ENCODE measurements at places on chromosomes 5 and 9.

- DNase-seq, result no peak
Observed at GRCh38 chr9:85056203-85056572, 386.7 kb downstream of the NTRK2 start.

DNA sequence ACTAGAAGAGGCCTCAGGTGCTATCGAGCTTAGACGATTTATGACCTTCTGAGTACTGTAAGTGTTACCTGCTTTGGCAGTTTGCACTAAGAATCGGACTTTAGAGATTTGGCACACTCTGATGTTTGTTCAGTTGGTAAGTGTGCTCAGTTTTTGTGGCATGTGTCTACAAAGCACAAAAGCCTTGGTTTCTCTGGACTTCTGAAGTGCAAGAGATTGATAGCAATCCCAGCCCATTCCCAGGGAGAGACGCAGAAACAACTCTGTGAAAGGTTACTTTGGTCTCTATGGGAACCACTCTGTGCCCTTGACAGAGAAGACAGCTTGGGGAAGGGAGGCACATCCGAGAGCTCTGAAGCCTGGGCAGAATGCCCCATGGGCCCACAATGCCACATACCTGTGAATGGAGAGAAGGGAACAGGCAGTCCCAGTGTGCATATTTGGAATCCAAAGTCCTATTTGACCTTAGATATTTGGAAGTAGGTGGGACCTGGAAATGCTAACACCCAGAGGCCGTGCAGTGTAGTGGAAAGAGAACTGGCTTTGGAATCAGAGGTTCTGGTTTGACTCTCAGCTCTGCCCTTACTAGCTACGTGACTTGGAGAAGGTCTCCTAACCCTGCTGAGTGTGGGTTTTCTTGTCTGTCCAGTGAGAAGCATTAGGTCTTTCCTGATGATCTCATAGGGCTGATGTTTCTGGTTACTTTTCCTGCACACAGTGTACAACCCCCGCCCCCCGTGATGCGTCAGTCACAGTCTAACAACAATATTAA lies 194.3 kb upstream of the VLDLR start:
- no peak for DNase-seq

DNA sequence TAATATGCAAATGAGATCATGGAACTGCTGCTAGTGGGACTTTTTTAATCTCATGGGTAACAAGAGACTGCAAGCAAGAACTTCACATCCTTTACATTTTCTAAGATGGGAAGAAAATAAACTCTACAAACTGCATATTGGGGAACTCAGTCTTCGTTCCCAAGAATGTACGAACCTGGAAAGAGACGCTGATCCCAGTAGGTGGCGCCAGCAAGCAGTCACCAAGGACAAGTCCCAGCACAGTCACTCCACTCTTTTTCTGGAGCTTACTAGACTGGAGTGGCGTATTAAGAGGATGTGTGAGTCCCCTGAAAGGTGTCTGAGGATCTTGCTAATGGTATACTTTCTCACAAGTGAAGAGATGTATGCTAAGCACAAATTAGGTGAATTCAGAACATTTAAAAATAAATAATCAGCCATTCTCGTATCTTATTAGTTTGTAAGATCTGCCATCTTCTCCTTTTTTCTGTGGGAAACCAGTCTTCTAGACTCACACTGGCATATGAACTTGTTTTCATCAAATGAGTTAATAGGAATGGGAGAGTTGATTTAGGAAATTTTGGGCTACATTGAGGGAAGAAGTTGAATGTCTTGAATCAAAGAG lies 16.0 kb upstream of the PUM3 start:
- DNase-seq, result peak; percentile 50

GRCh38 chr9:134364391-134365114 lies 38.3 kb downstream of the RXRA start:
- peak; percentile 17 for DNase-seq

GRCh38 chr9:93265972-93266371 lies 82.0 kb downstream of the WNK2 start:
- DNase-seq, result no peak

DNA sequence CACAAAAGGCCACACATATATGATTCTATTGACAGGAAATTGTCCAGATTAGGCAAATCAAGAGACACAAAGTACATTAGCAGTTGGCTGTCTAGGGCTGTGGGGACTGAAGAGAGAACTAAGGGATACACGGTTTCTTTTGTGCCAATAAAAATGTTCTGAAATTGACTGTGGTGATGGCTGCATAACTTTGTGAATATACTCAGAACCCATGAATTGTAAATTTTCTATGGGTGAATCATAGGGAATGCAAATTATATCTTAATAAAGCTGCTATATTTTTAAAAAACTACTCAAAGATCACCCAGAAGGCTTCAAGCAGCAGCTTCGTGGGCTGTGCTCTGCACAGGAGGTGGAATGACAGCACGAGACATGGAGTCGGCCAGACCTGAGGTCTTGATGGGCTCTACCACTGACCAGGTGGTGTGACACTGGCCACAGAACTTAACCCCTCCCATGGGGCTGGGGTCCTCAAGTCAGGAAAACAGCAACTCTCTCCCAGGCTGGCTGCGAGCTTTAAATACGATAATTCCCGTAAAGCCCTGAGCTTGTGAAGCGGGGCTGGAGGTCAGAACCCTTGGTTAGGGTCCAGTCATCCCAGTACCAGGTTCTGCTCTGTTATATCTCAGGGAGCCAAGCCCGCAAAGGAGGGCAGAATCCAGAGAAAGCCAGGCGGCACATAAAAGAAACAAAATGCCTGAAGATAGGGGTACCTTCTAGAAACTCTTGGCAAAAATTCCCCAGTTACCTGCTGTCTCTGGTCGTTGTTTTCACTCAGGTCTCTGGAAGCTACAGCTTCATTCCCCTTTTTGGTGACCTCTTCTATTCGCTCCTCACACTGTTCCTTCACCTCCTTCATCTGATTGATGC lies 59.1 kb downstream of the GOLM1 start:
- no peak for DNase-seq

DNA sequence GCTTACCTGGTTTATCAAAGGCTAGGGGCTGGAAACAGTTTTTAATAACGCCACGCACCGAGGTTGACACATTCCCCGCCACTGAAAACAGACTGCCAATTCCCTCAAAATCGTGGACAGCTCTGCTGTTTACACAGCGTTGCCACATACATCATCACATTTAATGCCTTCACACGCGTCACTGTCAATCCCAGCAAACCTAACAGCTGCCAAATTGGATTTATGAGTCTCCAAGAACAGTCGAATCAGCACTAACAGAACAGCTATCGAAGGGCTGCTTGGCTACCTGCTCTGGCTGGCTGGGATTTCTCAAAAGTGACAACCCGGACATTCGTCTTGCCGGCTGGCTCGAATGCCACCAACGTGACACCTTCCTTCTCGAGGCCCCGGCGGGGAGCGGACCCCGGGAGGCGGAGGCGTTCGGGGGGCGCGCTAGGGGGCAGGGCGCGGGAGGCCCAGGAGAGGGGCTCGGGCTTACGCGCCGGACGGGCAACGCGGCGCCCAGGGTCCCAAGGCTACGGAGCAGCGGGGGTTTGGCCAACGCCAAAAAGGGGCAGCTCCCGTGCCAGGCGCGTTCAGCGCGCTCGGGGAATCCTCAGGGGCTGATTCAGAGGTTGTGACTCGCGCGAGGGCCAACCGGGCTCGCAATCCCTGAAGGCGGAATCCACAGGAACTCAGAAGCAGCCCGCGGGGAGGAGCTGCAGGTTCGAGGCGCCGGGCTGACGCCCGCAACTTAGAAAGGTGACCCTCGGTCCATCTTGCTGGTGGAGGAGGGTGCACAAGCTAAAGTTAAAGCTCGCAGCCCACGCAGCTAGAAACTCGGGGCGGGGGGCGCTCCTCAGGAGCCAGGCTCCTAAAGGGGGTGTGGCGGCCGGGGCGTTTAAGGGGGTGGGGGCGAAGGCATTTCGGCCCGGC lies 1.2 kb downstream of the CDC14B start:
- DNase-seq, result peak; percentile 18

DNA sequence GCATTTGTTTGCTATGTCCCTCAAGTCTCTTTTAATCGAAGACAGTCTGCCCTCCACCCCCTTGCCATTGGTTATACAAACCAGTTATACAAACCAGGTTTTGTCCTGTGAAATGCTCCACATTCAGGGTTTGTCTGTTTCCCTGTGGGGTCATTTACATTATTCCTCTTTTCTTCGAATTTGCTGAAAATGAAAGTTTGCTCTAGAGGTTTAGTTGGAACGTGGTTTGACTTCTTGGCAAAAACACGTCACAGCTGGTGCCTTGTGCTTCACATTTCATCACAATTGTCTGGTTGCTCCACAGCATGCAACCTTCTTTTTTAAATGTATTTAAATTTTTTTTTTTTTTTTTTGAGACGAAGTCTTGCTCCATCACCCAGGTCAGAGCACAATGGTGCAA lies 4.2 kb upstream of the HAVCR2 start:
- DNase-seq, result no peak

DNA sequence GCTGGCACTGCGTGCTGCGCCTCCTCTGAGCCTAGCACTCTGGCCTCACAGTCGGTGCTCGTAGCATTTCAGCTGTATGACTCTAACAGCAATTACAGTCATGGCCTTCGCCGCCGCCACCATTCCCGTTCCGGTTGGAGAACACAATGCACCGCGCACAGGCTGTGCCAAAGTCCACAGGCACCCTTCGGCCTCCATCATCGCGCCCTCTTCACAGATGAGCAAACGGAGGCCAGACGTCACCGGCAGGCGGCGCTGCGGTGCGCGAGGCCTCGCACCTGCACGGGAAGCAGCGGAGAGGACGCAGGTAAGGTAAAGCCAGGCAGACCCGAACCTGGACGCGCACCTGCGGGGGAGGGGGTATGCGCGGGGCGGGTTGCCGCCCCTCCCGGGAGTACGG lies 128.9 kb downstream of the BARX1 start:
- DNase-seq, result peak; percentile 50

GRCh38 chr9:2013743-2014475 lies 1.2 kb upstream of the SMARCA2 start:
- DNase-seq, result no peak

DNA sequence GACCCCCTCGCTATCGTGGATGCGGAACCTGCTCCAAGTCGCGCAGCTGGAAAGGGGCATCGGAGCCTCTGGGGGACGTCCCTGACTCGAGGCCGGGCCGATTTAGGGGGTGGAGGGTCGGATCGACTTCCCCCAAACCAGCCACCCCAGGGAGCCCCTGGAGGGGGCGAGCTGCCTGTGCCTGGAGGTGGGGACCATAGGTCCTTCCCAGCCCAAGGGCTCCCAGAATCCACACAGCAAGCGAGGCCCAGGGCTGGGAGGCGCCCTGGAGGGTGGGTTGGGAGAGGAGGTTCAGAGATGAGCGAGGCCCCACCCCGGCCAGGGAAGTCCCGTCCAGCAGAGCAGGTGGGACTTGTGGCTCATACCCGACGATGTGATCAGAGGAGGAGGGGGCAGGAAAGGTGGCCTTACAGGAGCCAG lies 147.6 kb downstream of the GAPVD1 start:
- no peak for DNase-seq

DNA sequence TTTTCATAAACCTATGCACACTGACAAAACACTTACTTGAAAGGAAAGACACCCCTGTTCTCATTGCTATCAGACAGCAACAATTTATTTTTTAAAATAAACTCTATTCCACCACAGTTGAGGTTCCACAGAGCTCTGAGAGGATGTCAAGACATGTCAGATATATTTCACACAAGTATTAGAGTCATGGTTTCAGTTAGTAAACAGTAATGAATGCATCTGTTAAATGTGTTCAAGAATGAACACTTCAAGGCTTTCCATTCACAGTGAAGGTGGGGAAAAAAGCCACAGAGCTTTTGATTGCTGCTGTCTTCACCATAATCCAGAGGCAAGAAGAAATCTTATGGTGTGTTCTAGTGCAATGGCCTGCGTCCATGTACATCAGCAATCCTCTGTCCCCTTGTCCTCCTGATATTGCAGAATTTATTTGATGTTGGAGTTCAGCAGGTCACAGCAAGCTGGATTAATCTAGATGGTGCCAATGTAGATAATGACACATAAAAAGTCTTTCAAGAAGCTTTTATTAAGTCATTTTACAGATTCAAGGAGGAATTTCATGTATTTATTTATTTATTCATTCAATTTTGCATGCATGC lies 146.8 kb downstream of the GHR start:
- no peak for DNase-seq

- DNase-seq, result no peak
Observed at GRCh38 chr9:18775930-18776329, 257.1 kb downstream of the SAXO1 start.

GRCh38 chr9:70549926-70550325 lies 135.5 kb upstream of the KLF9 start:
- no peak for DNase-seq

GRCh38 chr5:68673106-68673822 lies 420.6 kb upstream of the SLC30A5 start:
- DNase-seq, result no peak

DNA sequence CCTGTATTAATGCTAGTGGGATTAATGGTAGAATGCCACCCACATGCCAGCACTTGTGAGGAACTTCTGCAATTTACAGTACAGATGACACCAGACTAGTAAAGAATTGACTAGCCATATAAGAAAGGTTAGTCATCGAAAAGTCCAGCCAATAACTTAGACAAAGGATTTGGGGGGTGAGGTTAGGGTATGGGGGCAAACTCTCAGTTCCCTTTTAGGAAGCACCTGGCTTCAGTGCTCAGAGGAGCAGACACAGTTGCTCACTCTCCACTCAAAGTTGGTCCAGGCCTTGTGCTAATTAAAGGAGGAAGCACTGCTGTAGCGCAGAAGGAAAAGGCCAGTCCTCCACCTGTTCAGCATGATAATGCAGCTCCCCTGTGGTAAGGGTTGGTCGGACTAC lies 25.2 kb downstream of the TGFBR1 start:
- DNase-seq, result no peak

DNA sequence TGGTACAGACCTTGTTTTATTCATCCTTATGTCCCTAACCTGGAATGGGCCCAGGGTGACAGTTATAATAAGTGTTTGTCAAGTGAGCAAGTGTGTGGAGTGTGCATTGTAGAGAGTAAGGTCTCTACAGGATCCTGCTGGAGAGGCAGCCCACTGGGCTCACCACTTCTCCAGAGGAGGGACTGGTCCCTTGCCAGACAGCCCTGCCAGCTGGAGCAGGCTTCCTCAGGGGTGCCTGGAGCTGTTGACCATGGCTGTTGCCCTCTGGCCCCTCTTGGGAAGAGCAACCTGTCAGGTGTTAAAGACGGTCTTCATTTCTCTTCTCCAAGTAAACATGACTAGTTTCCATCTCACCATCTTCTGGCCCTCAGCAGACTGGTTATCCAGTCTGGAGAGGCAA lies 20.0 kb downstream of the IRF1 start:
- DNase-seq, result no peak

DNA sequence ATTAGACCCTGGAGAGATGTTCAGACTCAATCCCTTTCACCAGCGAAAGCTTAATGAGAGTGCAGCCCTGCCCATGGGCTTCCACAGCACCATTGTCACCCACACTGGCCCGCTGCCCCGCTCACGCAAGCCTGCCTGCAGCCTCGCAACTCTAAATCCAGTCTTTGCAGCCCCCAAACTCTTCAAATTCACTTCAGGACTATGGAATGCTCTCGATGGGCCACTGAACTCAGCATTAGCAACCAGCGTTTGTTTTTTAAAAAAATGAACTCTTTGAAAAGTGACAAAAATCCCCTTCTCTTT lies 17.1 kb downstream of the DCANP1 start:
- no peak for DNase-seq

GRCh38 chr5:88825584-88826315 lies 57.2 kb downstream of the MEF2C start:
- no peak for DNase-seq

Data from stimulated activated CD4-positive, alpha-beta T cell treated with anti-CD3 and anti-CD28 coated beads, Interleukin-12 subunit alpha, Interleukin-12 subunit beta, amount 100 ng/mL, for 4 hours (primary cell).